Activated CD4-positive, alpha-beta T cell treated with anti-CD3 and anti-CD28 coated beads, Interleukin-2, amount 10 ng/mL, durations not matched to agents 24 days and 14 days (primary cell): ENCODE measurements at places on chromosomes 12 and 14. TPM values are rescaled to one million over a fixed set of nuclear protein-coding genes. Genes with fewer than 3 reads are reported as not detected.

DNA sequence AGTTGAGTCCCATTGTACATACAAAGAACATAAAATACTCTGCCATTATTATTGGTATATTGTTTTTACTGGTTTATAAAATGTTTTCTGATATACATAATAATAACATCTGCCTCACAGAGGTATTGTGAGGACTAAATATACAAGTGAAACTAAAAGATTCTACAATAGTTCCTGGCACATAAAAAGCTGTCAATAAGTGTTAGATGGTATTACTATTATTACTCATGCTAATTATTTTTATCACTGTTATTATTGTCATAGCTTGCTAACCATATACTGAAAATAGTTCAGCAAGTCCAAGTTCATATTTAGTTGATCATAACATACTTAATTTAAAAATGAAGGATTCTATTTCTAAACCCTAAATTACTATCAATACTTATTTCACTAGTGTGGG is 34.4 kb downstream of the BTG1 start:
- no peak for DNase-seq

Gene FSCB
- not detected in 2 replicates for total RNA-seq

Gene DICER1
- total RNA-seq: 74.4 and 77.0 TPM in 2 replicates

Gene GPR137C
- 0.07 and 0.24 TPM in 2 replicates for total RNA-seq

Gene EPYC
- total RNA-seq: not detected in 2 replicates

GRCh38 chr14:61872452-61872851 is 110.2 kb downstream of the SNAPC1 start:
- peak; percentile 26 for DNase-seq

DNA sequence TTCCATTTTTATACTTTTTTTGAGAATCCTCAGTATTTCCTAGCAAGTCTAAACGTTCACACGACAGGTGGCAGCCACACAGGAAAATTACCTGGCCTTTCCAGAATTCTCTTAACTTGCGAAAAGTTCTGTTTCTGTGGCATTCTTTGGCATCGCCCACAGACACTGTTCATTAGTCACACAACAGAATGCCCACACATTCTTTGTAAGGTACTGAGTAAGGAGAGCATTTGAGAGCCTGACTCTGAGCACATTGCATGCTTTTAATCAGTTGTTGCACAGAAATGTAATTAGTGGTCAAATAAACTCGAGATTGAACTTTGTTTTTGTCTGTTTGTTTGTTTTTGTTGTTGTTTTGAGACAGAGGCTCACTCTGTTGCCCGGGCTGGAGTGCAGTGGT is 52.4 kb downstream of the LMNTD1 start:
- no peak for DNase-seq

Gene ACSM4
- total RNA-seq: not detected in 2 replicates

DNA sequence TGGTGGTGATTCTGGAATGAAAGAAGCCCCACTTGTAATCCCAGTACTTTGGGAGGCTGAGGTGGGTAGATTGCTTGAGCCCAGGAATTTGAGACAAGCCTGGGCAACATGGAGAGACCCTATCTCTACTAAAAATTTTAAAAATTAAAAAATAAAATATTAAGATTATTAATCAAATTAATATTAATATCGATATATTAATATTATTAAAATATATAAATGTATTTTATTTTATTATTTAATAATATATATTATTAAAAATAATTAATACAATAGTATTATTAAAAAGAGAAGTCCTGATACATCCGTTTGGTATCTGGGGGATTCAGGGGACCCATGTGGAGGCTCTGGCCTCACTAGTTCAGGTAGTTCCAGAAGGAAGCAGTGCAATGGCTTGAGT is 68.7 kb downstream of the FOXN4 start:
- no peak for DNase-seq

Gene DLGAP5
- total RNA-seq: 28.7 and 32.4 TPM in 2 replicates

- DNase-seq: no peak
Measured at GRCh38 chr12:82671673-82672195, 15.0 kb upstream of the TMTC2 start.

DNA sequence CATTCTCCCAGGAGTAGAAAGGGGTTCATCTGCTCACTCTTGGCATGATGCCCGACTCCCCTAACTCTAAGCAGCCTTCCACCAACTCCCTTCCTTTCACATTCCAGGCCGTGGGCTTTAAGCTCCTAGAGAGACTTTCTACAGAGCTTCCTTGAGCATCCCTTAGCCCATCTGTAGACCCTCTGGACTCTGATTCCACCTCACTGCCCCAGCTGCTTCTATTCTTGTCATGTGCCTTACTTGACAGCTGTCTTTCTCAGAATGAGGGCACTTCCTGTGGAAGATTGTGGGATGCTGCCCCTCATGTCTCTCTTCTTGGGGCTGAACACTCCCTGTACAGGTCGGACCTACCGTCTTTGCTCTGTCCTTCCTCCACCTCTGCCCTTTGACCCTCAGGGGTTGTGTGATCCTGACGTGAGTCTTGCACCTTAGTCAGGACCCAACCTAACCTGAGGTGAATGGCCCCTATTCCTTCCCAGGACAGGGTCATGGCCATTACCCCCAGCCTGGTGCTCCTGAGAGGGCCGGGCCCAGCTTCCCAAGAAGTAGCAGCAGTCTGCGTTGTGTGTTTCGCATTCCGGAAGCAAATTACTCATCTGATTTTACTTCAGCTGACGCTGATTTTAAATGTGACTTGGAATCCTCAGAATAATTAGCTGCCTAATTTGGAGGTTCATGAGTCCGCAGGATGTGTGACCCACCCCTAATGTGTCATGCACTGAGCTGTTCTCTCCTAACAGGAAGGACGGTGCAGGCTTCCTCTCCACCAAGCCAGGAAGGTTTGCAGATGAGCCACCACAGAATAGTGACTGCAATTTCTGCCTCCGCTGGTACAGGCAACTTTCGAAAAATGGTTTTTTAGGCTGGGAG is 2.7 kb upstream of the GALNT6 start:
- peak; percentile 81 for DNase-seq

DNA sequence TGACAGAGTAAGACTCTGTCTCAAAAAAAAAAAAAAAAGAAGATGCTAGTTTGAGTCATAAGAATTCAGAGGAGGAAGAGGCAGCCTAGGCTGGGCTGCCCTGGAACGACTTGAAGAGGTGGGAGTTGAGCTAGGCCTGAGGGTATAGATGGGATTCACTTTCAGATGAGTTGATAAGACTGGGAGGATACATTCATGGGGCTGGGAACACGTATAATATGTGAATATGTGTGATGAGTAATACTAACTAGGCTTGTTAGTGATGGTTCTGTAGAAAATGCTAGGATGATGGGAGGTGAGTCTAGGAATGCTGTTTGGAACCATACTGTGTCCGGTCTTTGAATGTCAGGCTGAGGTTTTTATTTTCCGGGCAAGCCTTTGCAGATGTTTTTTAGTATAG is 9.0 kb downstream of the PLEKHA5 start:
- no peak for DNase-seq

DNA sequence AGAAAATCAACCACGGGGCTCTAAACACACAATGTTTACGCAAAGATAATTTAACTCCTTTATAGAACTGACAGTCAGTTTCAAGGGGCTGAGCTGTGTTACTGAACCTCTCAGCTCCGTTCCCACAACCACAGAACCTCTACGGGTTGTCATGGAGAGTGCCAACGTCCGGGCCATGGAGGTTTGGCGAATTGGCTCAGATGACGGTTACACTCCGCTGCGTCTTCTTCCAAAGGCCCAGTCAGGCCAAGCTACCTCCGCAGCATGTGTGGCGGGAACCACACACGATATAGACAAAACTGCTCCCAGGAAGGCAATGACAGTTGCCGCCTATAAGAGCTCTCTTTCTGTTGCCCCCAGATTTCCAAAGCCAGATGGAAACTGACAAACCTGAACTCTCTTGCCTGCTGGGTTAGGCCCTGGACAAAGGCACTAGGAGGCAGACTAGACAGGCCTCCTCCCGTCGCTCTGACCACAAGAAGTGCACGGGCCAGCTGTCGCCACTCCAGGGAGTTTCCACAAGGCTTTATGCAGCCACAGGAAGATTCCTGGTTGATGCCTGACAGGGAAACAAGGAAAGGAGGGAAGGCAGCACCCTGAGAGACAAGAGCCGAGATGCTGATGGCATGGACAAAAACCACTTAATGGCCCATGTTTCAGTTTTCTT is 30.3 kb downstream of the CCDC88C start:
- DNase-seq: no peak

- DNase-seq: no peak
Measured at GRCh38 chr12:80195074-80195726, 95.9 kb downstream of the OTOGL start.

DNA sequence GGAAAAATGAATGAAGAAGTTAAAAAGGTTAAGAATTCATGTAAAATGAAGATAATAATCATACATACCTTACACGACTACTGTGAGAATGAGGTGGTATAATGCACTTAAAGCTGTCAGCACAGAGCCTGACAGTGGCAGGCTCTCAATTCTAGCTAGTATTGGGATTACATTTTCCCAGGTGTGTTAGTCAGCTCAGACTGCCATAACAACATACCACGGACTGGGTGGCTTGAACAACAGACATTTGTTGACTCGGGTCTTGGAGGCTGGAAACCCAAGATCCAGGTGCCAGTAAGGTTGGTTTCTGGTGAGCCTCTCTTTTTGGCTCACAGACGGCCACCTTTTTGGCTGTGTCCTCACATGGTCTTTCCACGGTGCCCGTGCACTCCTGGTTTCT is 167.8 kb downstream of the CHST11 start:
- no peak for DNase-seq

Gene PMCH
- total RNA-seq: 6.3 and 8.4 TPM in 2 replicates

Gene KRT6C
- not detected in 2 replicates for total RNA-seq

DNA sequence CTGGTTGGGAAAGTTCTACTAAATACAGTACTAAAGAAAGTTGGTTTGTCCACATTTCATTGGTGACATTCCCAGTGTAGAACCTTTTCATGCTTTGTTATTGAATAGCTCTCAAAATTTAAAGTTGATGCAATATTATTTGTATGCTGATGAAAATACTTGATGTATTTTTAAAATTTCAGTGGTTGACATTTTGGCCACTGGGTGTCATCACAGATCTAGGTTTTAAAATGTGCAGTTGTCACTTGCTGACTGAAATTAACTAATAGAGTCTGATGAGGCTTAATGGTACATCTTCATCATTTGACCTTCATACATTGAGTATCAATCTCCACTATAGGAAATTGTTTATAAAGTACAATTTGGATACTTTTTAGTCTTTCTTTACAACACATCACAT is 37.1 kb downstream of the CMAS start:
- peak; percentile 66 for DNase-seq

Gene IL31
- 2.5 TPM in 2 replicates for total RNA-seq

DNA sequence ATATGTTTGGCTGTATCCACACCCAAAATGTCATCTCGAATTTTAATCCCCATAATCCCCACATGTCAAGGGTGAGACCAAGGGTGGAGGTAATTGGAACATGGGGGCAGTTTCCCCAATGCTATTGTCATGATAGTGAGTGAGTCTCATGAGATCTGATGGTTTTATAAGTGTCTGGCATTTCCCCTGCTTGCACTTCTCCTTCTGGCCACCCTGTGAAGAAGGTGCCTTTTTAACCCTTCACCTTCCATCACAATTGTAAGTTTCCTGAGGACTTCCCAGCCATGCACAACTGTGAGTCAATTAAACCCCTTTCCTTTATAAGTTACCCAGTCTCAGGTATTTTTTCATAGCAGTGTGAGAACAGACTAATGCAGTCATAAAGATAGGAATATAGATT is 216.7 kb upstream of the SSTR1 start:
- DNase-seq: no peak

Gene CAPZA3
- total RNA-seq: not detected in 2 replicates

DNA sequence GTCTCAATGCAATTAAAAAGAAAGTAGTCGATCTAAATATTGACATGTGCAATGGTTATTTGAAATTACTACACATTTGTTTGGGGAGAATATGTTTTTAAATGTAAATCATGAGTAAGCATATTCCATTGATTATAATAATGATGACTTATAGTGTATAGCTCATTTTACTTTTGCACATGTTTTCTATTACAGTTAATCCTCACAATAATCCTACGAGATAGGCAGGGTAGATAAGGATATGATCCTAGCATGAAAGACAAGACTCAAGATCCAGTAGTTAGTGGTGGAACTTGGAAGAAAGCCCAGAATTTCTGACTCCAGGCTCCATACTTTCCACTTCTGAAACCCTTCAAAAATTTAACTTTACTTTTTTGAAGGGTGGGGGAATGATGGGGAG is 94.0 kb downstream of the NAV3 start:
- DNase-seq: no peak

DNA sequence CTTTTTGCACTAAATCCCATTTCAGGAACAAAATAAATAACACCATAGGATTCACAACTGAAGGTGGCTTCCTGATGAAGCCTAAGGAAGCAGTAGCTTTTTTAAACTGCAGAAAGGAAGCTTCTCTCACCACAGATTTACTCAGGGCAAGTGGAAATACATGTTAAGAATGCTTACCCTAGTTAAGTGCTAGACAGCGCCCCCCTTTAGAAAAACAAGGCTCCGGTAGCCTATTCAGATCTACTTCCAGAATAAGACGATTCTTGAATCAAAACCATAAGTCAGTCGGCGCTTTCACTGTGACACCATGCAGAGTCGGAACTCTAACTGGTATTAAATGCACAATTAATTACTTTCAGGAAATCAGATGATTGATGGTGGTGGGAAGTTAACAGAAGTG is 41.9 kb downstream of the E2F7 start:
- DNase-seq: no peak

Gene PRIMA1
- not detected in 2 replicates for total RNA-seq

Gene POTEG
- not detected in 2 replicates for total RNA-seq

DNA sequence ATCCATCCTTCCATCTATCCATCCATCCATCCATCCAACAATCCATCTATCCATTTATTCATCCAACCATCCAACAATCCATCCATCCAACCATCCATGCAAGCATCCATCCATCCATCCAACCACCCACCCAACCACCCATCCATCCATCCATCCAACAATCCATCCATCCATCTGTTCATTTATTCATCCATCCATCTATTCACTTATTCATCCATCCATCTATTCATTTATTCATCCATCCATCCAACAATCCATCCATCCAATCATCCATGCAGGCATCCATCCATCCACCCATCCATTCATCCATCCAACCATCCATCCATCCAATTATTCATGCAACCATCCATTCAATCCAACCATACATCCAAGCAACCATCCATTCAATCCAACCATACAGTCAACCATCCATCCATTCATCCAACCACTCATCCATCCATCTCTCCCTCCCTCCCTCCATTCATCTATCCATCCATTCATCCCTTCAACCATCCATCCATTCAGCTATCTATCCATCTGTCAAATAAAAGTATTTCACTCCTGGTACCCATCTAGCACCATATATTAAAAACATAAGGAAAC is 86.1 kb downstream of the KSR2 start:
- DNase-seq: no peak

GRCh38 chr14:33862261-33862802 is 88.5 kb downstream of the EGLN3 start:
- no peak for DNase-seq

Gene SERPINA1
- total RNA-seq: 0.59 and 0.96 TPM in 2 replicates

GRCh38 chr14:69325086-69325485 is 65.1 kb downstream of the GALNT16 start:
- DNase-seq: no peak

Gene SCN8A
- total RNA-seq: 0.12 and 0.38 TPM in 2 replicates

Gene POTEM
- total RNA-seq: not detected in 2 replicates

Gene CBLN3
- total RNA-seq: 4.5 and 7.4 TPM in 2 replicates

GRCh38 chr14:103879570-103880347 is 32.4 kb upstream of the PPP1R13B start:
- no peak for DNase-seq

- no peak for DNase-seq
Measured at GRCh38 chr14:94373708-94374107, 14.7 kb downstream of the SERPINA1 start.
